Mesenteric fat pad (tissue), 1 donor: ENCODE measurements at places on chromosomes 2 and 18. TPM values are rescaled to one million over a fixed set of nuclear protein-coding genes. Genes with fewer than 3 reads are reported as not detected.

GRCh38 chr2:172655838-172656573 is 79.6 kb upstream of the RAPGEF4 start:
- DNase-seq: no peak

NEURL3 gene
- not detected for total RNA-seq

- no peak for DNase-seq
Observed at GRCh38 chr18:31618801-31619200, 27.1 kb downstream of the TTR start.

DNA sequence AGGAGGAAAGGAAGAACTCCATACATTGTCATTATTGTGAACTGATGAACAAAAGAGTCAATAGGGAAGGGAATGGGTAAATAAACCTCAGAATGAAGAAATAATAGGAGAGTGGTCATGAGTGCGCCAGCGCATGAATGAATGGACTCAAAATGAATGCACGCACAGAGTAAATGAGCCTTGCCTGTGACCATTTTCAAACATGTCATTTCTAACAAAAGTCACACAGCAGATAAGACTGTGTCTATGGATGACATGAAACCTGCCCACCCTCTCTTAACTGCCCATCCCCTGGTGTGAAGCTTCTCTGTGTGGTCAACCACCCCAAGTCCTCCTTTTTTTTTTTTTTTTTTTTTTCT is 121.1 kb upstream of the TEX51 start:
- DNase-seq: peak; percentile 2

TTR gene
- not detected for total RNA-seq

GRCh38 chr18:52992041-52992440 is 652.0 kb downstream of the DCC start:
- no peak for DNase-seq

CYTIP gene
- total RNA-seq: 16.0 TPM

DNA sequence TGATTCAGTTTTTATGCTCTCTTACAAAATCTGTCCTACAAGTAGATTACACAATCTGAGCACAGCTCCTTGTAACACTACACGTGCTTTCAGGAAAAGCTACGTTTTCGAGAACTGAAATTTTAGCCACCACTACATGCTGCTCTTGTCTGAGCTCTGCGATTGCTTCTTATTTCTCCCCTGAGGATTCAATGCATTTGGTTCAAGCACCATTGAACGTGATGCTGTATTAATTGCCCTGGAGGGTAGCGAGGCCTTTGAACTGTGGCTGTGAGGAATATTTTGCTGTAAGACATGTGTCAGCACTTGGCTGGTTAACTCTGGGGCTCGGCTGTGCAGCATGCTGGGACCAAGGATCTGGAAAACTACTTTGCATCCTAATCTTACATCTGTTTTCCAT is 405.8 kb downstream of the EPHA4 start:
- DNase-seq: no peak

- no peak for DNase-seq
Observed at GRCh38 chr18:51862051-51862715, 477.8 kb upstream of the DCC start.
